ENCODE measurements at places on chromosomes 12 and 14. TPM values are rescaled to one million over a fixed set of nuclear protein-coding genes. Genes with fewer than 3 reads are reported as not detected.

The DBX2 gene
- not detected for total RNA-seq

DNA sequence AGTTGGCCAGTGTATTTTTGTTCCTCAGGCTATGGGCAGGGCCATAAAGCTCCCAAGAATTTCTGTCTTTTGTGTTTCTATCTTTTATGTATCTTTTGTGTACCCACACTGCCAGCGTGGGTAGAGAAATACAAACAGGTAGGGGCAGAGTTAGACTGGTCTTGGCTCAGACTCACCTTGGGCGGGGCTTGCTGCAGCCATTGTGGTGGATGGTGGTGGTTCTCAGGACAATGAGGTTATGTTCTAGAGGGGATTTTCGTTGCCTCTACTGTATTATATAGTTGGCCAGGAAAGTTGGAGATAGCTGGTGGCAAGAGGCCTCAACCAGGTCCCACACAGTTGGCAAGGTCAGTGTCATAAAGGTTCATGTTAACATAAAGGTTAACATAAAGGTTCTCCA lies 977.5 kb upstream of the LRFN5 start:
- DNase-seq: no peak
- H3K27me3 ChIP-seq: no peaks in the 10 kb centered on the region
- no peak overlapping the region for H3K27ac ChIP-seq
- no peaks in the 10 kb centered on the region for H3K36me3 ChIP-seq
- no peaks in the 10 kb centered on the region for H3K4me1 ChIP-seq
- H3K4me3 ChIP-seq: no peak overlapping the region

DNA sequence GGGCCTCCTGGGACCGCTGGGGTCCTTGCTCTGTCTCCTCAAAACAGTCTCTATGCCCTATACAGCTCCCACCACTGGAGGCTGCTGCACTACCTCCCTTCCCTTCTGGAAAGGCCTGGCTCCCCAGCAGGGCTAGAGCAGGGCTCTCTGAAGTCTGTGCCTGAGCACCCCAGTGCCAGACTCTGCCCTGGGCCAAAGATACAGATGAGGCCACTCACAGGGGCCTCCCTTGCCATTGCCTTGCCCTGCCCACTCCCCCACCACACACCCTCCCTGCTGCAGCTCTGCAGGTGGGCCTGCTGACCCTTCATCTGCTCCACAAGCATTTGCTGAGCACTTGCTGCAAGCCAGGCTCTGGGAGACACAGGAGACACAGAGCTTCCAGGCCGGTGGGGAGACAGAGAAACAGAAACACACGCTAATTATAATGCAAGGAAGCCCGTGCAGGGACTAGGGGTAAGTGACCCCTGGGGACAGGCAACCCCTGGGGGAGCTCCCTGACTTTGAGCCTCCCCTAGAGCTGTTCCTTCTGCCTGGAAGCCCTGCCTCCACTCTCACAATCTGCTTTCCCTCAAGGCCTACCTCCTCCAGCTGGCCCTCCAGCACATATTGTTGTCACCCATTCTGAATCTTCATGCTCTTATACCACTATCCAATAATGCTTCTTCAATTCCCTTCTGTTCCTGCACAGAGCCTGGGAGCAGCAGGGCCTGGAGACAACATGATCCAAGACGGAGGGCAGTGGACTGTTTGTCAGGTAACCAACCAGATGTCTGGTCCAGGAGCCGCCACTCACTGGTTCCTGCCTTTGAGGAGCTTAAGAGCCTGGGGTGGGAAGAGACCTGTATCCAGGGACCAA lies 32.6 kb upstream of the PNMA1 start:
- peak overlapping the region; percentile 52 for H3K27ac ChIP-seq
- no peaks in the 10 kb centered on the region for H3K27me3 ChIP-seq
- H3K4me3 ChIP-seq: no peak overlapping the region
- H3K36me3 ChIP-seq: no peaks in the 10 kb centered on the region

The ANKRD52 gene
- total RNA-seq: 17.5 TPM

GRCh38 chr14:90613997-90614396 lies 202.2 kb downstream of the TTC7B start:
- H3K36me3 ChIP-seq: peaks cover 7% of the 10 kb centered on the region
- H3K27ac ChIP-seq: no peak overlapping the region
- no peak overlapping the region for H3K4me3 ChIP-seq
- no peaks in the 10 kb centered on the region for H3K27me3 ChIP-seq
- DNase-seq: no peak
- peaks cover 3% of the 10 kb centered on the region for H3K4me1 ChIP-seq

The EFS gene
- total RNA-seq: 38.1 TPM

DNA sequence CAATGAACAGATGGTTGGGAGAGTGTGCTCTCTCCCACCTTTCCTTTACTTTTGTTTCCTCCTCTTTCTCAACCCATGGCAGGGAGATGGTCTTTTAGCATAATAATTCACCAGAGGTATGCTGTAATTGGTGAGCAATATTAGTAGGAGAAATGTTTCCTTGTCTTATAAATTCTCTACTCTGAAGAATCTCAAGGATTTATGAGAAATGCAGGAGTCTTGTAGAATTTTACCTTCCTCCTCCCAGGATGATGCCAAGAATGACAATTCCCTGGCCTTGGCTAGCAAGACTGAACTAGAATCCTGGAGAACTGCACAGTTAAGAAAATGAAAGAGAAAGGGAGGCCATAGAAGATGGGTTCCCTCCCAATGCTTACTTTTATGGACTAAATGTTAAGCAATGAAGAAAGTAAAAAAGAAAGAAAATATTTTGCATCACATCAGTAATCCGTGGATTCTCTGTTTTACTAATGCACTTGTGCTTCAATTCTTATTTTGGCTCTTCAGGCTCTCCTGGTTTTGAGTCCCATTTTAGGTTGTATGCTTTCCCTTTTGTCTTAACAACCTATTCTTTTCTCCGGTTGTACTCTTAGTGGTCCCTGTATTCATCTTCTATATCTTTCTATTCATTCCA lies 192.9 kb upstream of the GARIN6 start:
- DNase-seq: no peak
- H3K4me3 ChIP-seq: no peak overlapping the region
- H3K27me3 ChIP-seq: no peaks in the 10 kb centered on the region

GRCh38 chr12:117046011-117046369 lies 53.2 kb downstream of the TESC start:
- no peaks in the 10 kb centered on the region for H3K27me3 ChIP-seq
- H3K4me1 ChIP-seq: no peaks in the 10 kb centered on the region
- H3K4me3 ChIP-seq: no peak overlapping the region
- no peak for DNase-seq

The GDF3 gene
- not detected for total RNA-seq

- no peak overlapping the region for H3K27ac ChIP-seq
- DNase-seq: no peak
- H3K36me3 ChIP-seq: no peaks in the 10 kb centered on the region
- H3K4me1 ChIP-seq: no peaks in the 10 kb centered on the region
- no peak overlapping the region for H3K4me3 ChIP-seq
- no peaks in the 10 kb centered on the region for H3K27me3 ChIP-seq
Measured at GRCh38 chr14:91016800-91017410, 43.5 kb downstream of the RPS6KA5 start.

The CCDC197 gene
- total RNA-seq: not detected

DNA sequence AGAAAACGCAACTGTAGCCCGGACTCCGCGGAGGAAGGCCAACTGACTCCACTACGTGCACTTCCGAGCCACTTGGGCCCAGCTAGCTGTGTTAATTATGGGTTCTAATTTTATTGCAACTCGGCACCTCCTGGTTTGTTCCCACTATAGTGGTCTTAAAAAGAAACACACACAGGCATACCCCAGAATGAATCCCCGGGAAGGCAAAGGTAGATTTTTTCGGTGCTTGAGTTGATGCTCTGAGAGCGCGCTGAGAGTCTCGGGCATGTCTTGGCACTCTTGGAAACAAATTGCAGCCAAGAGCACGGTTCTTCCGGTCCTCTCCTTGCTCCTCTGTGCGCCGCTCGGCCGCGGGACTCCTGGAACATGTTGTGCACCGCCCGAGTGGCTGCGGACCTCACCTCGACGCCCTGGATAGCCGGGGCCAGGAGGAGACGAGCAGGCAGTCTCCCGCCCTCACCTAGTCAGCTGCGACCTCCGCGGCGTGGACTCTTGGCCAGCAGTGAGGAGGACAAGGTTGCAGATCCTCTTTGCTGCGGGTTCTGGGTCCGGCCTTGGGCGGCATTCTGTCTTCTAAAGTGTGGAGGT lies 6.8 kb upstream of the PAX9 start:
- H3K4me1 ChIP-seq: peaks cover 6% of the 10 kb centered on the region
- DNase-seq: no peak
- no peak overlapping the region for H3K4me3 ChIP-seq
- H3K27ac ChIP-seq: no peak overlapping the region
- H3K27me3 ChIP-seq: peaks cover 44% of the 10 kb centered on the region

DNA sequence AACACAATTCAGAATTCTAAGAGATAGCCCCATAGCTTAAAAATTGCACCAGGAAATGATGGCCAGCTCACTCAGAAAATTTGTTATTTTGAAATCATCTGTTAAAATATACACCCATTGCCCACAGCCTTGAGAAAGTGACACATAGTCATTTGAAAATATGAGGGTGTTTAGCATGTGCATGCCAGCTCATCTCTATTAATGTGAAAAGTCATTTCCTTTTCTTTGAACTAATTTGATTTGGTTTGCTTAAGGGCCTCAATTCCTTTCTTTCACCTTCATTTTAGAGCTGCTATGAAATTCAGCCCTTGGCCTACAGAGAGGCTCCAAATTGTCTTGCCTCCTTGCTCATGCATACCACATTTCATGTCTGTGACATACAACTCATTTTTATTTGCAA lies 241.4 kb downstream of the PHLDA1 start:
- no peak for DNase-seq
- H3K36me3 ChIP-seq: no peaks in the 10 kb centered on the region
- H3K27ac ChIP-seq: no peak overlapping the region
- no peaks in the 10 kb centered on the region for H3K4me1 ChIP-seq

GRCh38 chr14:86541972-86542371 lies 1012.0 kb downstream of the FLRT2 start:
- no peaks in the 10 kb centered on the region for H3K36me3 ChIP-seq
- no peak overlapping the region for H3K27ac ChIP-seq
- H3K27me3 ChIP-seq: no peaks in the 10 kb centered on the region
- H3K4me1 ChIP-seq: no peaks in the 10 kb centered on the region

The ITGA7 gene
- 246 TPM for total RNA-seq

DNA sequence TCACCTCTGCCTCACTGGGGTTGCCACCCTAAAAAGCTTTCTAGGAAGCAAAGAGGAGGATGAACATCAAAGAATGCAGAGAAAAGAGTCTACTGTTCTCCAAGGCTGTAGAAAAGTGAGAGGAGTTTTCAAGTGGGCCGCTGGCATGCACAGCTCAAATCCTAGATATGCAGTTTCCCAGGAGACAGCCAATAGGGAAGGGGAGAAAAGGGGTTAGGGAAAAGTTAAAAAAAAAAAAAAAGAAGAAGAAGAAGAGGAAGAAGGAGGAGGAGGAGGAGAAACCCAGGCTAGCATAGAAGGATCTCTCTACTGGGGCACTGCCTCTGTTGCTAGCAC lies 682 bp downstream of the BATF start:
- peak overlapping the region; percentile 52 for H3K4me3 ChIP-seq
- H3K27ac ChIP-seq: no peak overlapping the region
- no peaks in the 10 kb centered on the region for H3K36me3 ChIP-seq
- H3K4me1 ChIP-seq: no peaks in the 10 kb centered on the region
- H3K27me3 ChIP-seq: no peaks in the 10 kb centered on the region

DNA sequence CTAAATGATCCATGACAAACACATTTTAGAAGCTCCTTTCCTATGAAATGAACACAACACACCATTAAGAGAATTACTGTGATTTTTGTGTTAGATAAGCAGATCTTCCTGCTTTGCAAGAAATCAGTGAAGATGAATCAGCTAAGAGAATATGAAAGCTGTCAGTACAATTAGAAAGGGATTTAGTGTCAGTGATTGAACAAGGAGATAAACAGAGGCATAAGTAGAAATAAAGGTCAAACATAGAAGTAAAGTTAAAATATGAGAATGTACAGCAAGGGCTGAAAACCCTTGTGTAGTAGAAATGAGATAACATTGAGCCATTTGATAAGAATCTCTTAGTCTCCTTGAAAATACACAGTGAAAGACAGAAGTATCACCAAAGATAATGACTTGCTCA lies 21.4 kb upstream of the SLC16A7 start:
- no peak overlapping the region for H3K4me3 ChIP-seq
- no peak overlapping the region for H3K27ac ChIP-seq
- H3K4me1 ChIP-seq: peaks cover 3% of the 10 kb centered on the region
- no peak for DNase-seq
- no peaks in the 10 kb centered on the region for H3K36me3 ChIP-seq

DNA sequence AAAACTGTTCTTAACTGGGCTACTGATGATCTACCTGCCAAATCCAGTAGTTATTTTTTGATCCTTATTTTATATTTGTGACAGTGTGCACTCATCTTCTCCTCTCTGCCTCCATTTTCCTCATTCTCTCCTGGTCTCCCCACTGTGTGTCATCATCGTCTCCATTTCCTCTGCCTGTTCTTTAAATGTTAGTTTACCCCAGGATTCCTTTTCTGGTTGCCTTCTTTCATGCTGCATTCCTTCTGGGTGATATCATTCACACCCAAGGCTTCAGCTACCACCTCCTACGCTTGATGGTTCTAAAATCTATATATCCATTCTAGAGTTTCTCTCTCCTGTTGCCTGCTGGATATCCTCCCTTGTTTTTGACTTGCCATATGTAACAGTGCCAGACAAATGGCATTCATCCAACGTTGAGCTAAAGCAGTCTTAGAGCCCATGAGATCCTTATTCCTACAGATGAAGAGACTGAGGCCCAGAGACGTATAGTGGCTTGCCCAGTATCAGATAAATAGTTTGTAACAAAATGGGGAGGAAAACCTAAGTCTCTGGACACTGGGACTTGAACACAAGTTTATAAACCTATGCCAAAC lies 109.5 kb downstream of the DIP2B start:
- H3K27me3 ChIP-seq: no peaks in the 10 kb centered on the region
- no peak overlapping the region for H3K27ac ChIP-seq
- H3K4me1 ChIP-seq: peaks cover 11% of the 10 kb centered on the region
- no peaks in the 10 kb centered on the region for H3K36me3 ChIP-seq
- H3K4me3 ChIP-seq: no peak overlapping the region
- no peak for DNase-seq

- no peak overlapping the region for H3K27ac ChIP-seq
- DNase-seq: no peak
- H3K4me1 ChIP-seq: no peaks in the 10 kb centered on the region
- H3K27me3 ChIP-seq: no peaks in the 10 kb centered on the region
Measured at GRCh38 chr12:102970780-102971179, 13.3 kb downstream of the ASCL1 start.

DNA sequence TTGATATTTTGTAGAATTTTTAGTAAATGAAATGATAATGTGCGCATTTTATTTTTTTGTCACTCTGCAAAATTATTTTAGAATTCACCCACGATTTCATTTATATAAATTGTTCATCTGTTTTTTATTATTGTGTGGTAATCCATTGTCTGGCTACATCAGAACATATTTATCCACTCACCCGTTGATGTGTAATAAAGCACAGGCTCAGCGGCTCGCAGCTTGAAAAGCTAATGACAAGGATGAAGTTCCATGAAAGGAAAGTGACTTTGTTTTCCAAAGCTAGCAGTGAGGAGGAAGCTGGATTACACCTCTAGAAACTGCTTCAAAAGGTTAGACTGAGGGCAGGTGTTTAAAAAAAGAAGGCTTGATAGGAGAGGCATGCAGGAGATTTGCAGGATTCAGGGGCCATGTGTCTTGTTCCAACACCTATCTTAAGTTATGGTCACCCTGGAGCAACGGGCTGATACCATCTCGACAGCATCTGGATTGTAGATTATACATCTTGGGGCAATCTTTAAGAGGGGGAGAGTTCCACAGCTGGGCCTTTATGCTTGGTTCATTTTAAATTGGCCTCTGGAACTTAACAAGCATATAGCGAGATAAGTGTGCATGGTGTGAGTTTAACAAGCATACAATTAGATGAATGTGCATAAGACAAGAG lies 194.1 kb downstream of the TMTC3 start:
- no peaks in the 10 kb centered on the region for H3K27me3 ChIP-seq
- no peaks in the 10 kb centered on the region for H3K4me1 ChIP-seq
- no peaks in the 10 kb centered on the region for H3K36me3 ChIP-seq
- DNase-seq: no peak
- no peak overlapping the region for H3K4me3 ChIP-seq
- no peak overlapping the region for H3K27ac ChIP-seq
